ENCODE measurements at places on chromosomes 7 and 10.

DNA sequence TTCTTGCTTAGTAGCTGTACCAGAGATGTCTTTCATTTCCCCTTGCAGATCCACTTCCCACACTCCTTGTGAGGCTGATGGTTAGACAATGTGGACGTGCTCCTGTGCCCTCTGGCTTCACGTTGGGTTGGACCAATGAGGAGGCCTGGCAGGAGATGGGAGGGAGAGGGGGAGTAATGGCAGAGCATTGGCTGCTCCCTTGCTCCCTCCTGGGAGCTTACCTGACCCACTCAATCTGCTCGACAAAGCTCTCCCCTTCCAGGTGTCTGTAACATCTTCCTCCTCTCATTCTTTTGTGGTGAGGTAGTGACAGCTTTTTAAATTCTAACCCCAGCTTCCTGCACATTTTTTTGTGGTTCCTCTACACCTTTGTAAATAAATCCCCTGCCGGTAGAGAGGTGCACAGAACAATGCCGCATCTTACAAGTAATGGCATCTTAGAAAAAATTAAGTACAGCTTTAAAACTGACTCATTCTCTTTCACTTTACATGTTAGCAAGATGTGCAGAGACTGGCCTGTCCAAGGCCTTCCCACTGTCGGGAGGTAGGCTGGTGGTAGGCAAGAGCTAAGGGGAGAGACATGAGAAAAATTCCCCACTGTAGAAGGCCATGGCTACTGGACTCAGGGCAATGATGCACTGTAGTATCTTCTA, 134.3 kb downstream of the HTR7 start:
- H3K4me3 ChIP-seq, result no peak overlapping the region
- no peaks in the 10 kb centered on the region for H3K36me3 ChIP-seq
- no peaks in the 10 kb centered on the region for H3K4me1 ChIP-seq
- DNase-seq, result no peak

- H3K27me3 ChIP-seq, result no peaks in the 10 kb centered on the region
- no peak for DNase-seq
- H3K36me3 ChIP-seq, result no peaks in the 10 kb centered on the region
- no peak overlapping the region for H3K4me3 ChIP-seq
These were observed 2.0 kb downstream of the LDB3 start for GRCh38 chr10:86670290-86670811.

DNA sequence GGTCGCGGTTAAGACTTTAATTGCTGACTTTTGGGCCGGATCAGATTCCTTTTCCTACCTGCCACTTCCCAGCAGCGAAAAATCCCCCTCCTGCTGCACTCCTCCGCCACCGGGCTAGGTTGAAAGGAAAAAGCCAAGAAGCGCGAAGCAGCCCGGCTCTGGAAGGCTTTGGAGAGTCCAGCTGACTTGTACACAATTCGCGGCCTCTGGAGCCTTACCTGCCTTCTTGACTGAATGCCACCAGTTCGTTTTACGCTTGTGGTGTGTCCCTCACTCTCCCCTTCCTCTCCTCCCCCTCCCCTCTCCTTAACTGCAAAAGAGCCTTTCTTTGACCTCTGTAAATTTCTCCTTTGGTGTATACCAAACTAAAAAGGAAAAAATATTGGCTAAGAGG, 2.7 kb upstream of the FEZF1 start:
- no peaks in the 10 kb centered on the region for H3K36me3 ChIP-seq
- H3K4me3 ChIP-seq, result no peak overlapping the region
- no peaks in the 10 kb centered on the region for H3K27me3 ChIP-seq
- peaks cover 12% of the 10 kb centered on the region for H3K4me1 ChIP-seq

DNA sequence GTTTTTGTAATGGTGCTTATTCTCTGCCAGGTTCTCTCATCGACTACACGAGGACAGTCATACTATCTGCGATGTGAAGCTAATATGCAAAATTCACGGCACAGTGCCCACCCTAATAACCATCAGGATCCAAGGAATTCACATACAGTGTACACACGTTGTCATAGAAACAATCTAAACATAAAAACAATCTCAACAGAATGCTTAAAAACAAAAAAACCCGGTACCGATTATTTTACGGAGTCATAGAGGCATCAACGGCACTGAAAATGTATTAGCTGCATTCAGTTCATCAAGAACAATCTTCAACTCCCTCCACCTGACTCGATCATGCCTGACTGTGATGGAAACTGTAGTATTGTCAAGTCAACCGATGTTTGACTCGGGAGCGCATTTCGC, 628 bp downstream of the MRPS33 start:
- DNase-seq, result no peak
- peak overlapping the region; percentile 83 for H3K27ac ChIP-seq

GRCh38 chr10:112631501-112632400, 184.7 kb downstream of the VTI1A start:
- H3K4me1 ChIP-seq, result peaks cover 3% of the 10 kb centered on the region
- H3K4me3 ChIP-seq, result no peak overlapping the region
- H3K27ac ChIP-seq, result no peak overlapping the region

- no peak for DNase-seq
- H3K36me3 ChIP-seq, result no peaks in the 10 kb centered on the region
- H3K4me3 ChIP-seq, result no peak overlapping the region
These were observed 1.3 kb upstream of the MINPP1 start for GRCh38 chr10:87503401-87503800.

GRCh38 chr10:117609796-117610170, 67.2 kb downstream of the EMX2 start:
- no peak overlapping the region for H3K4me3 ChIP-seq
- DNase-seq, result no peak
- no peaks in the 10 kb centered on the region for H3K36me3 ChIP-seq
- H3K27ac ChIP-seq, result no peak overlapping the region
- H3K4me1 ChIP-seq, result no peaks in the 10 kb centered on the region

GRCh38 chr10:72834183-72834825, 59.2 kb upstream of the OIT3 start:
- no peaks in the 10 kb centered on the region for H3K36me3 ChIP-seq
- H3K4me3 ChIP-seq, result no peak overlapping the region
- H3K27ac ChIP-seq, result no peak overlapping the region
- DNase-seq, result peak; percentile 69

Data from testis (tissue), 5 donors.